Stimulated activated CD8-positive, alpha-beta memory T cell treated with anti-CD3 and anti-CD28 coated beads, Interleukin-2, amount 100 ng/mL, for 1 hour (primary cell): ENCODE measurements at places on chromosomes 3 and 15.

DNA sequence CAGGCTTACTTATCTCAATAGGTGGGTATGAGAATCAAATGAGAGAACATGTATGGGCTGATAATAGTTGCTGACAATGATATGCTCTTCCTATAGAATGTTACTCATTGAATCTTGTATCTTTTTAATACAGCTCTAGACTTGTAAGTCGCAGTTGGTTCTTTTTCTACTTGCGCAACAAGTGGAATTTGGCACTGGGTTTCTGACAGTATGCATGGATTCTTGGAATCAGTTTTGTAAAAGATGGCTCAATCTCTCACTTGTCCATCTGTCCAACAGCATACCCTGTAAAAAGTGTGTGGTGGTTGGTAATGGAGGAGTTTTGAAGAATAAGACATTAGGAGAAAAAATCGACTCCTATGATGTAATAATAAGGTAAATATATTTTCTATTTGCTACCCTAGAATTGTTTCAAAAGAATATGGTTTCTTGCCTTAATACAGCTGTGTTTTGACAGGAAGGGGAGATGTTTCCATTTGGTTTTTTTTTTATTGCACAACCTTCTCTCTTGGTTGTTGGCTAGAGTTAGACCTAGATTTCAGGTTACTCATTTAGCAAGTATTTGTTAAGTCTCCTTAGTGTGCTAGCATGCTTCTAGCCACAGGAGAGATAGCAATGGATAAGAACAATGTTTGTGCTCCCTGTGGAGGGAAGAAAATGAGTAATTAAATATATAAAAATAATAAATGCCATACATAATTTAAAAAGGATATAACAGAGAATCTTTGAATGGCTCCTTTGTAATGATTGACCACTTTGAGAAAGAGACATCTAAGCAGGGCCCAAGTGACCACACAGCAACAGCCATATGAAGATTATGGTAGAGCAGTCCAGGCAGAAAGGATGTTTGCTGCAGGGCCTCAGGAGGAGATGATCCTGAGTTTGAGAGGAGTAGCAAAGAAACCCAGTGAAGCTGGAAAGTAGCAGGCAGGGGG lies 21.8 kb downstream of the ST3GAL6 start:
- DNase-seq, result no peak

DNA sequence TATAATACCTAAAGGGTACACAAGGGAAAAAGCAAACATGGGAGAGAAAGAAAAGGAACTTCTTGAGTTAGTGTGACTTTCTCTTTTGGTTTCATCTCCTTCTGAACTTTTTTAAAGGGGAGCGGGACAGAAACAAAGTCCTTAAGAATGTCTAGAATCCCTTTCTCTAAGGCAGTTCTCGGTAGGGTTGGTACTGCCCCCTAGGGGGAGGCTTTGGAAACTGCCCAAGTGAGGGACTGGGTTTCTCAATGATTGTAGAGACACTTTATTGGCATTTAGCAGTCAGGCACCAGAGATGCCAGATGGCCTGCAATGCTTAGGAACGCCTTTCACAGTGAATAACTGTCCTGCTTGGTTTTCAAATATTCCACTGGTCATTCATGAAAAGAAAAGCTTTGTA lies 172.7 kb downstream of the WDR72 start:
- DNase-seq, result no peak

GRCh38 chr3:129449279-129450115 lies 9.5 kb downstream of the IFT122 start:
- DNase-seq, result no peak

GRCh38 chr3:109927726-109928125 lies 590.4 kb upstream of the DPPA4 start:
- DNase-seq, result no peak

DNA sequence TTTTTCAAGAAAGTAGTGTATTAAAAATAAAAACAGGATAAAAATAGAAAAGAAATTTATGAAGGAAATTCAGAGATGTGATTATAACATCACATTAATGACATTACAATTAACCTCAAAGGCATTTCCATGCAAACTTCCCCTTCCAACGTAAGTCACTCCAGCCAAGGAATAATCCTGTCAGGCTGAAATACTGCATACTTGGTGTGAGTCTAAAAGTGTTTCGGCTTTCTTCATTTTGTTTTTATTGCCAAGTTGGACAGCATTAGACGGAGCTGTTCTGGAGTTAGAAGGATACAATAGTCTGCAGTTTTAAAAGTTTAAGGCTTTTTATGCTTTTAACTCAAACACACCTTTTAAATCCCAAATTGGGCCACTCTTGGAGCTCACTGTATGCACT lies 435.0 kb downstream of the MECOM start:
- no peak for DNase-seq

- DNase-seq, result no peak
These were observed 55.3 kb upstream of the CCR4 start for GRCh38 chr3:32896143-32896542.

GRCh38 chr15:72230197-72231065 lies 559 bp downstream of the PKM start:
- DNase-seq, result no peak

DNA sequence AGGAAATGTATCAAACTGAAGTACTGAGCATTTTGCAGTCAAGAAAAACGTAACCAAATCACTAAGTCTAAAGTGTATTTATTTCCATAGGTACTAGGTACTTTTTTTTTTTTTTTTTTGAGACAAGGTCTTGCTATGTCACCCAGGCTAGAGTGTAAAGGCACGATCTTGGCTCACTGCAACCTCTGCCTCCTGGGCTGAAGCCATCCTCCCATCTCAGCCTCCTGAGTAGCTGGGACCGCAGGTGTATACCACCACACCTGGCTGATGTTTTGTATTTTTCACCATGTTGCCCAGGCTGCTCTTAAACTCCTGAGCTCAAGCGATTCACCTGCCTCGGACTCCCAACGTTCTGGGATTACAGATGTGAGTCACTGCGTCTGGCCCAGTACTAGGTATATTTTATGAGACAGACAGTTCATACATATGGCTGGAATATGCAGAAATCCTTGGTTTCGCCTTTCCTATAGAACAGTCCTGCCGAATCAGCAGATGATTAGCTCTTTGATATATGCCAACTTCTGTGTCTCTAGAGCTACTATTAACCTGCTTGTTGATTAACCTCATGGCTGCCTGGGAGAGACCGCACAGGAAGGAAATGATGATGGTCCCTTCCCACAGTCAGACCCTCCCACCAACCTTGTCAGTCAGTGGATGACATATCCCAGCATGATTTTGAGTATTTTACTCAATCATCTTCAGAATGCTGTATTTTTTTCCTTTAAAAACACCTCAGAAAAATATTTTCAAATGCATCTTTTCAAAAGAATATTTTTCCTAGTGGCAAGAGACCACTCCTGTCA lies 32.3 kb downstream of the TMOD3 start:
- peak; percentile 32 for DNase-seq

DNA sequence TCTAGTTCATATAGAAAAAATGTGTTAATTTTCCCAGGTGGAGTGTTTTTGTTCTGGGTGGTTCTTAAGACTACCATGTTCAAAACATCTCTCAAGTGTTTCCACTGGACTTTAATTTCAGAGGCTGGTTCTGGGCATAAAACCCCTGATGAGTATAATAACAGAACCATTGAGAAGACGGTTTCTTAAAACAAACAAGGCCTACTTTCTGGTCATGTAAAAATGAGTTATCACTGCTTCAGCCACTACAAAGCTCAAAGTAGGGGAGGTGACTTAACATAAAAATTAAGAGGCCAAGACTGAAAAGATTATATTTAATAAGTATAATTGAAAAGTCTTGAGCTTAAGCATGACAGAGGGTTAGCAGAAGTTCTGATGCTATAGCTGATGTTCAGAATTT lies 33.8 kb downstream of the RYR3 start:
- no peak for DNase-seq

DNA sequence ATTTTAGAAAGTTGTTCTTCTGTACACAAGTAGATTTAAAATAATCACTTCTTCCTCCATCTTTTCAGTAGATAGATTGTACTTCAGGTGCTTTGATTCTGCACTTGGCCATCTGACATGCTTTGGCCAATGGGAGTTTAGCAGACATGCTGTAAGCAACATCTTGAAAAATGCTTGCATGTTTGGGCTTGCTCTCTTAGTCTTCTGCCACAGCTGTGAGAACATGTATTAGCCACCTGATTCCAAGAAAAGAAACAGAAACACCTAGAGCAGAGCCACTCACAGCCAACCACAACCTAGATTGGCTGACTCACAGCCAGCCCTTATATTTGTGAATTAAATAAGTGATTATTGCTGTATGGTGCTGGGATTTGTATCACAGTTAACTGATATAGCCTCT lies 70.2 kb upstream of the GADL1 start:
- DNase-seq, result no peak

DNA sequence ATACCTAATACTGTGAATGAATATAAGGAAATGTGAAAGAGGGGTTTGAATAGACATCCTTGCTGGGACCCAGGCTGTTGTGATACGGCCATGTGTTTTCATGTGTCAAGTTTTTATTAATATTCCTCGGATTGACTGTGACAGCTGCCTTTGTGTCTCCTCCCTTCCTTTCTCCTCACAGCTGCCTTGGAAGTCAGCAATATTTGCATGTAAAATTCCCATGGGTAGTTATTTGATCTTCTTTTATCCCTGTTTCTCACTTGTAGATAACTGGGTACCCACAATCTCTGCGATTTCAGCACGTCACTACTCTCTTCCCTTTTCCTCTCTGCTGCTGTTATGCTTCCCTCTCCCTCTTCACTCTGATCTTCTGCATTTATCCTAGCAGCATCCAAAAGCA lies 9.4 kb downstream of the GPR156 start:
- DNase-seq, result no peak

DNA sequence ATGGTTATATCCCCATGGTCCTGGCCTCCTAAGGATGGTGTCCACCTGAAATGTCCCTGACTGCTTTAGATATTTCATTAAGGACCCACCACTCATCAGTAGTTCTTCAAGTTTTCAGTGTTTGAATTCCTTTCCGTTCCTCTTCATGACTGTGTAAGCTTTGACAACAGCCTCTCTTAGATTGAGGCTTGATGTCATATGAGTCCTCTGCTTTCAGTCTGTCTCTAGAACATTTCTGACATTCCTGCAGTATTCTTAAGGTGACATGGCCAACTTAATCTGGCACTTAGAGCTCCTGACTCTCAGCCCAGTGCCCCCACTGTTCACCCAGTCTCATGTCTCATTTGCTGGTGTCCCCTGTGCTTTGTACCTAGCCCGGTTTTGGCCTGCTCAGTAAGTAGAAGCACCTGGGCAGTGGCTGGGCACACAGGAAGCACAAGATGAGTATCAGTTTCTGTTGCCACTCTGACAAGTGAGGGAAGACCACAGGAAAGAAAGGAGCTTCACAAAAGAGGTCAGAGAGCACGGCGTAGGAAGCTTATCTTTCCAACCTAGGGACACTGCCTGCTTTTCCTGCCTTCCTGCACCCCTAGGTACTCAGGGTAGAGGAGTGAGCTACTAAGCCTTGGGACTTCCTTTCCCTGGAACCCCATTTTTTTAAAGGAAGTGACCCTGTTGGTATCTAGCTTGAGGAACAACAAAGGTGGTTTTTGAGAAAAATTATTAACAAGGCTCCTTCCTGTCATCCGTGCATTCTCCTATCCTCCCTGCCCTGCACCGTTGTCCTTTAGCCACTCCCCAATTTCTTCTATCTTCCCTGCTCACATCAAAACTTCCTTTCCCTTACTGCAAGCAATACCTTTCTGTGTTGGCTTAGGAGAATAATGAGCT lies 103.1 kb downstream of the KLHL25 start:
- no peak for DNase-seq

DNA sequence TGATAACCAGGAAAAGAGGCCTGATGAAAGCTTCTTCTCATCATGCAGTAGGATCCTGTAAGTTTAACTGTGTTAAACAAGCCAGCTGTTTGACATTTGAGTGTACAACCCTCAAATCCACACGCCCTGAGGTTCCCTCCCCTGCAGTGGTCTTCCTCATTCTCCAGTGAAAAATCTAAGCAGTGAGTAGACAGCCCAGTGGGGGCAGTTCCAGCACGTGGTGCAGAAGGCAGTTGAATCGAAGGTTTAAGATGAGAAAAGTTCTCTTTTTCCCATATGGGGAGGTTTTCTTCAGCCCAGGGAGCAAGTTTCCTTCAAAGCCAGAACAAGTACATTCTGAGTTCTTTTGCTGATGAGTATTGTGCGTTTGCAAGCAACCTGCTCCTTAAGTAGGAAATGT lies 174.5 kb downstream of the NR2F2 start:
- DNase-seq, result no peak

DNA sequence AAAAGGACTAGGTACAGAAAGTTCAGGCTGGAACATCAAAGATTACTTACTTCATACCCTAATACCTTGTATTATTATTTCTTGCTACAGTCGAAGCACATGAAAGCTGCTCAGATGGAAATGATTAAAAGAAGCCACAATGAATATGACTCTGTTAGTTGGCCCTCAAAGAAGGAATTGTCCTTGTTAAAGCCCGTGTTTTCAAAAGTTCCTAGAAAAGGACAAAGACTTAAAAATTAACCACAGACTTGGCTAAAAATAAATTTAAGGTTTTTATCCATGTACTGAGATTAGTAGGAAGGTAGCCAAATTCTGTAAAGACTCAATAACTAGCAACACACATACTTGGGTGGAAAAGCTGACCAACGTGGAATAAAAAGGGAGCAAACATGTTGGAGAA lies 251.0 kb upstream of the RARB start:
- DNase-seq, result no peak

DNA sequence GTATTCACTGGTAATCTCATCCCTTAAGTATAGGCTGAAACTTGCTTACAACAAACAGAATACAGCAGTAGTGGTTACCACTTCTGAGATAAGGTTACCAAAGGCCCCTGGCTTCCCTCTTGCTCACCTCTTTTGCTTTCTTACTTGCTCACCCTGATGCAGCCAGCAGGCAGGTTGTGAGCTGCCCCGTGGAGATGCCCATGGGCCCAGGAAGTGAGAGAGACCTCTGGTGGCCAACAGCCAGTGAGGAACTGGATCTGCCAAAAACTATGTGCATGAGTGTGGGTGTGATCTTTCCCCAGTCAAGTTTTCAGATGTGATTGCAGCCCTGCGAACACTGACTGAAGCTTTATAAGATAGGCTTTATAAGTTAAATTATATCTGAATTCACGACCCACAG lies 48.7 kb downstream of the NMNAT3 start:
- DNase-seq, result no peak

DNA sequence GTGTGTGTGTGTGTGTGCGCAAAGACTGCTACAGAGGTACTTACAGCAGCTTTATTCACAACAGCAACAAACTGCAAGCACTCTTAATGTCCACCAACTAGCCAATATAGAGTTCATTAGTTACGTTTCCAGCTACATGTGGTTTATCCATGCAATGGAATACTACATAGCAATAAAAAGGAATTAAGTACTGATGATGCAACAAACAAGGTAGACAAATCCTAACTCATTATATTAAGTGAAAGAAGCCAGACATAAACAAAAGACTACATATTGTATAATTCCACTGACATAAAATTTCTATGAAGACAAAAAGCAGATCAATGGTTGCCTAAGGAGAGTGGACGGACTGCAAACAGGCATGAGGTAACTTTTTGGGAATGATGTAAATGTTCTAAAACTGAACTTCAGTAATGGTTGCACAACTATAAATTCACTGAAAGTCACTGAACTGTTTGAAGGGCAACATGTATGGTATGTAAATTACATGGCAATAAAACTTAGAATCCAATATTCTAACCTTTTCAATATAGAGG lies 433.7 kb downstream of the SHQ1 start:
- no peak for DNase-seq
